ENCODE measurements at places on chromosomes 4 and X.
A peak's percentile ranks its signal among the peaks of the same experiment; 100 is the strongest.

DNA sequence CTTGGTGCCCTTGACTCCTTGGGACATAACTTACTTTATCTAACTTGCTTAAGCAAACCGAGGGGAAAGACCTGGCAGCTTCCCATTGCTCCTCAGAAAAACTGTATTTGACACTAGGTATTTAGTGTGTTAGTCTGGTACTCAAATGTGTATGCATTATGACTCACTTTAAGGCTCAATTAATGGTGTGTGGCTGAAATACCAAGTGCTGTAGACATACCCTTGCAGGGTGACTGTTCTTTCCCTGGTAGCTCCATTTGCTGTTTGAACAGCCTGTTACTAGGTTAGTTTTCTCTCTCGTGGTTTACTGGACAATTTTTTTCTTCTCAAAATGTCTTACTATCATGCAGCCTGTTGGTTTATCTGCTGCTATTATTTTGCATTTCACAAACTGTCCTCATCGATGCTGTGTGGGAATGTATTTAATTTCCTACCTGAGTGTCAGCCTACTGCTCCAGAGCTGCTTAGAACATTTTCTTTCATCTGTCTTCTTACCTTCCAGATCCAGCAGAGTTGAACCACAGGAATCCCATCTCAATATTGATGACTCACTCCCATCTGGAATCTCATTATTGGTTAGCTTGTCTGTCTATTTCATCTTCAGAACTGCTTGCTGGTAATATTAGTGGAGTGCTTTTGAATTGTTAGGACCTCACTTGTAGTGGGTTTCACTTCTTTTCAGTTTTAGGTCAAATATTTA lies 158.0 kb upstream of the FAT1 start:
- DNase-seq = no peak

DNA sequence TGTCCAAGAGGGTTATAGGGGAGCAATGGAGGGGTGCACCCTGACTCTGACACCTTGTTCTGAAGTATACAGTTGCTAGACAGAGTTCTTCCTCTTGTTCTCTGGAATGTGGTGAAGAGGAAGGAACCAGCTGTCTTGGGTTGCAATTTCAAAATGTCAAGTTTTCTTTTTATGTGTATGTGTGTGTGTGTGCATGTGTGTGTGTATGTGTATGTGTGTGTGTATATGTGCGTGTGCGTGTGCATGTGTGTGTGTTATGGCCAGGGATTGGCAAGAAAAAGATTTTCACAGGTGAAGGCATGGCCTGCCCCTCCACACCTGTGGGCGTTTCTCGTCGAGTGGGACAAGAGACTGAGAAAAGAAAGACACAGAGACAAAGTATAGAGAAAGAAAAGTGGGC lies 81.6 kb upstream of the ADGRA3 start:
- no peak for DNase-seq

GRCh38 chrX:121008920-121009319 lies 23.4 kb upstream of the CT47A1 start:
- DNase-seq = no peak

GRCh38 chr4:98861100-98861884 lies 67.6 kb downstream of the EIF4E start:
- no peak for DNase-seq

GRCh38 chr4:57040510-57040909 lies 61.8 kb downstream of the POLR2B start:
- DNase-seq = no peak

DNA sequence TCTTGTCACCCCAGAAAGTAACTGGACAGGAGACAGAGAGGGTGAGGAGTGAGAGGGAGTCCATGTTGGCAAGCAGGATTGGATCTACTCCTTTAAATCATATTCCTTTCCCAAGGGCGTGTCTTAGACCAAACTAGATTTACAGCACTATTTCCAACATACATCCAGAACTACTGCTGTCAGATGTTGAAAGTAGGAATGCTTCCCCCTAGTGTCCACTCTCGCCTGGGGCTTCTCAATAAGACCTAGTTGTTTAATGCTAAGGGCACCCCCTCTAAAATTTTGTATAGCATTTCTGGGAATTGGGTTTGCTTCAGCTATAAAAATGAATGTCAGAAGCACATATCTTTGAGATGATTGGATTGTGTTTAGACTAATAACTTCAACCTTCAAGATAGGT lies 13.3 kb downstream of the OFD1 start:
- no peak for DNase-seq

GRCh38 chrX:1076871-1077651 lies 135.4 kb downstream of the CRLF2 start:
- DNase-seq = no peak

DNA sequence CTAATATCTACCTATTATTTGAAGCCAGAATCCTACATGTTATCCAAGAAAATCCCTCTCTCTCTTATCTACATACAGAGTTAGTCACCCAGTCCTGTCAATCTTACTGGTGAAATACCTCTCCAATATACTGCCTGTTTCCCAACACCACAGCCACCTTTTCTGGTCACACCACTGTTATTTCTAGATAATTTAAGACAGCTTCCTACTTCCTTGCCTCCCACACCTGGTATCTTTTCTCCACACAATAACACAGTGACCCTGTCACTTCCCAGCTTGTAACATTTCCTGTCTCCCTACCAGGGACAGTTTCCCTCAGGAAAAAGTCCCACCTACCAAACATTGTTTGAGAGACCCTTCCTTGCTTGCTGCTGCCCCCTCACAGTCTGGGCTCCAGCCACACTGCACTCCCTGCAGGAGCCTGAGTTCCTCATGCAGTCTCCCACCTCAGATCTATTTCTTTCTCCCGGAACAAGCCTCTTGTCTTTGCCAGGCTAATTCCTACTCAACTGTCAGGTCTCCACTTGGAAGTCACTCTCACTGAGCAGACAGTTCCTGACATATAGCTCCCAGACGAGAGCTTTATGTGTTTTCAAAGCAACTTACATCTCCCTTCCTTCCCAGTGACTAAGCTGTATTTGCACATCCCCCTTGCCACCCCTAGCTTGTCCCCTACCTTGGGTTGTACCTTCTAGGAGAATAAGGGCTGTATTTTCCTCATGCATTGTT lies 73.6 kb upstream of the QRFPR start:
- DNase-seq = no peak

- DNase-seq = no peak
Measured at GRCh38 chr4:3290476-3290875, 2.3 kb upstream of the RGS12 start.

DNA sequence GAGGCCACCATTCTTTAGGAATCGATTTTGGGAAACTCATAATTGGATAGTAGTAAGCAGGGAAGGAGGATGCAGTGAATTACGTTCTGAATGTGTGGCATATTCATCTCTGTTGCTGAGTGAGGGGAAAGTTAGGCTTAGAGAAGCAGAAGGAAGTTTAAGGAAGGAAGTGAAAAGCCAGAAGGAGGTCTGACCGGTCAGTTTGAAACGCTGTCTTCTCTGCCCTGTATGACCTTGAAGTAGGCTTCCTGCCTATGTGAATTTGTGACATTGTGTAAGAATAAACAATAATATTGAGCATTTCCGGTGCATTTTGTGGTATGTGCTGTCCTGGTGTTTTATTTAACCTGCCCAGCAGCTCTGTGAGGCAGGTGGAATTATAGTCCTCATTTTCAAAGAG lies 67.3 kb downstream of the PDLIM5 start:
- no peak for DNase-seq

- no peak for DNase-seq
Measured at GRCh38 chrX:23114241-23114640, 114.5 kb downstream of the DDX53 start.

DNA sequence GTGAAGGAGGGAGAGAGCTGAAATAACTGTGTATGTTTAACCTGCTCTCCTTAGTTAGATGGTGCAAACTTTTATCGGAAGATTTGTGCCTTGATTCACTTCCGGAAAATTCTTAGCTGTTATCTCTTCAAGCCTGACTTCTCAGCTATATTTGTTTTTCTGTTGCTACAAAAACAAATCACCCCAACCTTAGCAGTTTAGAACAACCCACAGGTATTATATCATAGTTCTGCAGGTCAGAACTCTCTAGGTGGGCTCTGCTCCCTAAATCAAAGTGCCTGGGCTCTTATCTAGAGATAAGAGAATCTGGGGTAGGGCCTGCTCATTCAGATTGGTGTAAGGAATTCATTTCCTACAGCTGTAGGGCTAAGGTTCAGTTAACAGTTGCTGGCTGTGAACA lies 15.1 kb upstream of the CEP135 start:
- DNase-seq = no peak

DNA sequence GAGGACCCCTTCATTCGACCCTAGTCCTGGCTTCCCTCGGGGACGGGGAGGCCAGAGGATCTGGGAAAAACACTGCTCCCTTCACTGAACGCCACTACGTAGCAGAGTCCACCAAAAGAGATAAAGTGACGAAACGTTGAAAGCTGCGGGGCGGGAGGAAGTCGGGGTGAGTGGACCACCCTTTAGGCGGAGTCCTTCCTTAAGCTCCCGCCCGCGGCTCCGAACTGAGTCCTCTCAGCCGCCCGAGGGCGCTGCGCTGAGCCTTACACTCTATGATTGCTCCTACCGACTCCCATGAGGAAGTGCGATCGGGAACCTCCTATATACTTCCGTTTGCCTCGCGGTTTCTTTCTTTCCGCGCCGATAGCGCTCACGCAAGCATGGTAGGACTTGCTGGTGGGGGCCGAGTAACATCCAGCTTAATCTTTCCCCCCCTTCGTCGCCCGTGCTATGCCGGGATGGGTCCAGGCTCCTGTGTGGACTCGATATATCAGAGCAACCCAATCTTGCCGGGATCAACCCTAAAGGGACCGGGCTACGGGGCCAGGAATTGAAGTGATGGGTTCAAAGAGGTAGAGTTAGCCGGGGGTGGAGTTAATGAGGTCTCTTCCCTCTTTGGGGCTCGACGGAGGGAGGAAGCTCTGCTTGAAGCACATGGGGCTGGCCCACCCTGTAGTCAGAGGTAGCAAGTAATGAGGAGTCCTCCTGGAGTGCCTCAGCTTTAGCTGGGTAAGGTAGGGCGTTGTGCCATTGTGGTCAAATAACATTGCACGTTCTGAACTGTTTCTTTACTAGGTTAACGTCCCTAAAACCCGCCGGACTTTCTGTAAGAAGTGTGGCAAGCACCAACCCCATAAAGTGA lies at the start of gene RPL36A:
RPL36A (plus strand) TSS at position 348 of the 862 bp plus-strand sequence; CDS start at position 381, 33 bp downstream.
- peak; percentile 71 for DNase-seq

DNA sequence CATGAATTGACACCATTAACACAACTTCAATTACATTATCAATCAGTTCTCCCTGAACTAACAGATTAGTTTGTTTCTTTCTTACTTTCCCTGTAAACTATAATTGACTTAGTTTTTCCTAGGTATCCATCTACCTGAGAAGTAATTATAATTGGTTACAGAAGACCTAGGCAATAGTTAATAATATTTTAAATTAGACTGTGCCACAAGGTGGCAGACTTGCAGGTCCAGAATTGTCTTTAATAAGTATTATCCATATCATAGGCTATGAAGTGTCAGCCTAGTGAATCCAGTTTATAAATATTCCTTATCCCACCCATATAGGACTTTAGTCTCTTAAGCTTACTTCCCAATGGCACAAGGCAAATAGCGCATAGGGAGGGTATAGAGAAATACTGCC lies 48.9 kb upstream of the FAM47B start:
- DNase-seq = no peak

- no peak for DNase-seq
Measured at GRCh38 chr4:165048170-165048569, 5.5 kb upstream of the TRIM75 start.

DNA sequence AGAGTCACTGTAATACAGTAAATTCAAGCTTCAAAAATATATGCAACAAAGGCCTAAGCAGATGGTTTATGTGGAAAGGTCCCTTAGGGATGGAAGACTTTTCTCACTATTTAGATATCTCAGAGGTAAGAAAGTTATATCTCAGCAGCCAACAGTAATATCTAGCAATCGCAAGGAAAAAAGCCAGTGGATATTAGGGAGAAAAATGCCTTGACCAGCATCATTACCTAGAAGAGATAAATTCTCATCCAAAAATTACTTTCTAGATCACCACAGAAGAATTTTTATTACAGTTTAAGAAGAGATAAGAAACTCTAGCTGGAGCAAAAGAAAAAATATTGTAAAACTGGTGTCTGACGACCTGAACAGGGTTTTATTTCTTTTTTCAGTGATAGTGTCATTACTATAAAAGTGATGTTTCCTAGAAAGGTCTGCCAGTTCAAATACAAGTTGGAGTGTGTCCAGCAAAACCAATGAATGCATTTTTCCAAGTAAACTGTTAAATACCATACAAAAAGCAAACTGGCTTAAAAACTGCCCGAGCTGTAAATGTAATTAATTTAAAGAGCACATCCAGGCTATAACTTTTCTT lies 100.0 kb downstream of the ATP11C start:
- no peak for DNase-seq

- no peak for DNase-seq
Measured at GRCh38 chr4:100076753-100077152, 113.5 kb downstream of the DDIT4L start.

GRCh38 chr4:128241425-128241913 lies 46.1 kb downstream of the PGRMC2 start:
- DNase-seq = no peak

DNA sequence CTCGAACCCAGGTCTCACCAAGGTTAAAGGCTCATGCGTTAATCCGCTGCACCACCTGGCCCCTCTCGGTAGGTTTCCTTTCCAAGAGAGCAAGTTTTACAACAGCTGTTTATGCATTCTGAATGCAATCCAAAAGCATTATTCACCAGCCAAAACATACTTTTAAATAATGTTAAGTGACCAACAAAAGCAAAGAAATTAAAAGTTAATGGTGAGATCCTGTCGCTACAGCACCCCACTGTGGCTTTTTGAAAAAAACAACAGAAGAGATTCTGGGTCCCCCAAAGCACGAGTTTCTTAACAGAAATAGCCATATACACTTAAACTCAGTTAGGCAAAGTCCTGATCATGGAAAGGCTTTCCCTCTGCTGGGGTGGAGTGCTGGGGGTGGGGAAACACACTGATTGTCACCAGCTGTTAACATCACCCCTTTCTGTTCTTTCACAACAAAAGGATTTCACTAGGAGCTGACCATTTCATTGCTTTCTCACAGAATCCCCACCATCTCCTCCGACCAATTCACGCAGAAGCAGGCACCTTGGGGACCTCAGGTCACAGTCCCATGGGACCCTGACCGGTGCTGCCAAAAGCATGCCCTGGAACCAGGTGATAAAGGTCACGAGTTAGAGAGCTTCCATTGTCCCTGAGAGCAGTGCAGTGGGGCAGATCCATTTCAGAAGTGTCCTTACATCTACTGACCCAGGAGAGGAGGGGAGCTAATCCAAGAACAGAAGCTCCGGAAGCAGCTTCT lies 51.2 kb downstream of the ZNF827 start:
- DNase-seq = no peak

GRCh38 chrX:153727123-153727931 lies 2.7 kb downstream of the ABCD1 start:
- no peak for DNase-seq
